ENCODE measurements at places on chromosomes 6 and 20. TPM values are rescaled to one million over a fixed set of nuclear protein-coding genes. Genes with fewer than 3 reads are reported as not detected.
A peak's percentile ranks its signal among the peaks of the same experiment; 100 is the strongest.

DNA sequence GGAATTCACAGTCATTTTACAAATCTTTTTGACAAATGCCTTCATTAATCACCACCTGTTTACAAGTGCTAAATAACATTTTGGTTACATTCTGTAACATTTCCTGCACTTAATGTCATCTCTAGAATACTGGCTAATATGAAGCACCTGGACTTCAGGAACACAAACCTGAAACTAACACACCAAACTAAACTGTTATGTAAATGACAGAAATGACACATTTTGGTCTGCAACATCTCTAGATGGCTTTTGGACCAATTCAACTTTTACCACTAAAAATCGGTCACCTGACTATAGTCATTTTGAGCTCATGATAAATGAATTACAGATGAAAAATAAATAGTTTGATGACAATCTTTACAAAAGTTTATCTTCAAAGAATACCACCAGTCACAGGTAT lies 80.6 kb downstream of the ATG5 start:
- no peak for DNase-seq
- 0 out of 2 replicates have a peak, but pooled peaks cover 3% of the 10 kb centered on the region for H3K36me3 ChIP-seq
- H3K27me3 ChIP-seq, result no peaks in the 10 kb centered on the region
- peaks cover 2% of the 10 kb centered on the region for H3K4me1 ChIP-seq

- H3K4me1 ChIP-seq, result no peaks in the 10 kb centered on the region
- H3K4me3 ChIP-seq, result no peak overlapping the region
- DNase-seq, result no peak
- no peaks in the 10 kb centered on the region for H3K27me3 ChIP-seq
- no peaks in the 10 kb centered on the region for H3K36me3 ChIP-seq
- no peak overlapping the region for H3K27ac ChIP-seq
These were observed 4.7 kb upstream of the SLC17A4 start for GRCh38 chr6:25749837-25750236.

DNA sequence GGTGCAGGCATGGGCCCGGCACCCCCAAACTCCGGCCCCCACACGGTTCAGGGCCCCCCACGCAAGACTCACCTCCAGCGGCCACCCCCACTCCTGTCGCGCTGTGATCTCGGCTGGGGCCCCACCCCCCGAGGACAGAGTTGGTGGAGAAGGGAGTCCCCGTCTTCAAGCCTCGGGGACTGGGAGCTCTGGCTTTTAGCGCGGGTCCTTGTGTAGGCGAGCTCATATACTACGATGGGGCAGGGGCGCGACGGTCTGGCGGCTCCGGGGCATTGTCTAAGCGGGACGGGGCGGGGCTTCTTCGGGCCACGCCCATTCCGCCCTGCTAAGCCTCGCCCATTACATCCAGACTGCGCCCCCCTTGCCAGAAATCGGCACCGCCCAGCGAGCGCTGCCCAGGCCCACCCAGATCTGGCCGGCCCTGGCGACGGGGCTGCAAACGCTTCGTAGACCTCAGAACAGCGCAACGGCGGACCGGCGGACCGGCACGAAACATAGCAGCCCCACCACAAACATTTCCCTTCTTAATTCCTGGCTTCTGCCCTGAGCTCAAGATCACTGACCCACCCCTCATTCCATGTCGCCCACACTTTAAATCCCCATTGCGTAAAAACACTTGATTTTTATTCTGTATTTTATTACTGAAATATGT lies 1.0 kb upstream of the DDAH2 start:
- peak overlapping the region; percentile 85 for H3K4me3 ChIP-seq
- peak; percentile 85 for DNase-seq
- H3K36me3 ChIP-seq, result peaks cover 50% of the 10 kb centered on the region
- H3K27ac ChIP-seq, result peak overlapping the region; percentile 85
- H3K27me3 ChIP-seq, result no peaks in the 10 kb centered on the region
- peaks cover 7% of the 10 kb centered on the region for H3K4me1 ChIP-seq

GRCh38 chr6:154197196-154197860 lies 158.3 kb downstream of the OPRM1 start:
- no peak overlapping the region for H3K4me3 ChIP-seq
- DNase-seq, result peak; percentile 62
- no peaks in the 10 kb centered on the region for H3K27me3 ChIP-seq
- H3K36me3 ChIP-seq, result no peaks in the 10 kb centered on the region
- no peak overlapping the region for H3K27ac ChIP-seq

GRCh38 chr20:44526129-44526528 lies 4.3 kb upstream of the SERINC3 start:
- H3K4me3 ChIP-seq, result no peak overlapping the region
- H3K27ac ChIP-seq, result no peak overlapping the region
- H3K4me1 ChIP-seq, result peaks cover 2% of the 10 kb centered on the region
- peak; percentile 52 for DNase-seq
- no peaks in the 10 kb centered on the region for H3K27me3 ChIP-seq

- no peak for DNase-seq
- H3K36me3 ChIP-seq, result no peaks in the 10 kb centered on the region
- H3K4me3 ChIP-seq, result no peak overlapping the region
- H3K27ac ChIP-seq, result no peak overlapping the region
- peaks cover 6% of the 10 kb centered on the region for H3K4me1 ChIP-seq
These were observed 20.0 kb downstream of the RNF144B start for GRCh38 chr6:18406955-18407749.

DNA sequence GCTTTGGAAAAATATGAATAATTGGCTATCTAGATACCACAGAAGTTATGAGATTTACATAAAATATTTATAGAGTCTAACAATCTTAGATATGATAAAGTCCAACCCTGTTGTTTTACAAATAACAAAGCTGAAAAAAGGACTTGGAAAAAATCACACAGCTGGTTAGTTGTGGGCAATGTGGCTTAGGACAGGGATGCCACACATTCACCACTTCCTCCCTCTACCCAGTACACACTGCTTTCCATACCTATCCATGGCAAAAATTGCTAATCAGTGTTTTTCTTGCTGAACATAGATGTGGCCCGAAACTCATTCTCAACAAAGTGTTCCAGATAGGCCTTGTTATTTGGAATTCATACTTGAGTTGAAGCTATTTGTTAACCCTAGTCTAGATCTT lies 147.3 kb upstream of the BMP5 start:
- no peaks in the 10 kb centered on the region for H3K27me3 ChIP-seq
- H3K36me3 ChIP-seq, result no peaks in the 10 kb centered on the region
- H3K4me3 ChIP-seq, result no peak overlapping the region
- DNase-seq, result no peak
- H3K27ac ChIP-seq, result no peak overlapping the region

DNA sequence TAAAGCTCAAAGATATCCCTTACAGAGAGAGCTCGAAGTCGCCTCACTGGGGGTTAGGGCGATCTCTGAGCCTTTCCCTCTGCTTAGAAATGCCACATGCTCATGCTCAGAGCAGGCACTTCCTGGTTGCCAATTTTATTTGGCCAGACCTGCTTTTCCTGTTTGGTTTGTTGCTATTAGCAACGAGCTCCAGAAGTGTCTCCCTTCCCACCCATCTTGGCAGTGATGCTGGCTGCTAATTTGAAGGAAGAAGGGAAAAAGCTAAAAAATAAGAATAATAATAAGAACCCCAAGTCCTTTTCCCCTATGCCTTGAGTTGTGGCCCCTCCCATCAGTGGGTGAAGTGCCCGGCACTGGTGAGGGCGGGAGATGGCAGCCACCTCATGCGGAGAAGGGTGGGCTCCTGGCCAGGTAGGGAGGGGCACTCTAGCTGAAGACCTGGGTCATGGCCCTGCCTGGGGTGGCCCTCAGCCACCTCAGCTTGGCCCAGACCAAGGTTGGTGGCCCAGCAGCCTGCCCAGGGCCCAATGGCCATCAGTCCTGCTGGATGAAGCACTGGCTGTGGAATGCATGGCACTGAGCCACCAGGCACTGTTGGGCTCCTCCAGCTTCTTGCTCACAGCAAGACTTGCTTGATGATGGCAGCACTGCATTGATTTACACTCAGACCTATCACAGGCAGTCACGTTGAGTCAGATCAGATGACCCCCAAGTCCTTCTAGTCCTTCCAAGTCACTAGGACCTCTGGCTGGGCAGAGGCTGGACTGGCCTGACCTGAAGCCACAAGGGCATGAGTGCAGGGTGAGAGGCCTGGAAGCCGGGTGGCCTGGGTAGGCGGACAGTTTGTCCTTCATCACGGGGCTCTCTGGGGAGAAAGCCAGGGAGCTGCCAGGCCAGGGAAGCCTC lies 79.0 kb downstream of the SYNJ2 start:
- no peaks in the 10 kb centered on the region for H3K27me3 ChIP-seq
- DNase-seq, result peak; percentile 94
- peaks cover 43% of the 10 kb centered on the region for H3K36me3 ChIP-seq
- H3K4me3 ChIP-seq, result no peak overlapping the region
- peak overlapping the region; percentile 74 for H3K27ac ChIP-seq

- peak; percentile 10 for DNase-seq
- H3K27ac ChIP-seq, result no peak overlapping the region
- no peaks in the 10 kb centered on the region for H3K36me3 ChIP-seq
These were observed 183.3 kb downstream of the FOXC1 start for GRCh38 chr6:1792989-1793388.

DNA sequence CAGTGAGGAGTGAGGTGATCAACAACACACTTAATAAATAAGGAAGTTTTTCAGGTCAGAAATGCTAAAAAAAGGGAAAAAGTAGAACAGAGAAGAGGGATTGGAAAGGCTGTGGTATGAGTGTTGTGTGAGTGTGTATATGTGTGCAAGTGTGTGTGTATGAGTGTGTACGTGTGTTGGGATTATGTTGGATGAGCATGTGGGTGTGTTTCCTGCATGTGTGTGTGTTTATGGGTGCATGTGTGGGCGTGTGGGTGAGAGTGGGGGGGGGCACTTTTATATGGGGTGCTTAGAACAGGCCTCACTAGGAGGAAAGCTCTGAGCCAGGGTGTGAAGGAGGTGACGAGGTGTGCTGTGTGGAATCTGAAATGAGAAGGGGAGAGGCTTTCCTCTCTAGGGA lies 116.8 kb upstream of the SLC22A23 start:
- DNase-seq, result no peak
- H3K4me1 ChIP-seq, result no peaks in the 10 kb centered on the region
- H3K27me3 ChIP-seq, result peaks cover 76% of the 10 kb centered on the region
- no peak overlapping the region for H3K4me3 ChIP-seq
- H3K36me3 ChIP-seq, result no peaks in the 10 kb centered on the region

- H3K36me3 ChIP-seq, result no peaks in the 10 kb centered on the region
- H3K4me1 ChIP-seq, result peaks cover 3% of the 10 kb centered on the region
- no peak for DNase-seq
- no peak overlapping the region for H3K4me3 ChIP-seq
- H3K27me3 ChIP-seq, result no peaks in the 10 kb centered on the region
These were observed 148.1 kb upstream of the TCF21 start for GRCh38 chr6:133740816-133741215.

DNA sequence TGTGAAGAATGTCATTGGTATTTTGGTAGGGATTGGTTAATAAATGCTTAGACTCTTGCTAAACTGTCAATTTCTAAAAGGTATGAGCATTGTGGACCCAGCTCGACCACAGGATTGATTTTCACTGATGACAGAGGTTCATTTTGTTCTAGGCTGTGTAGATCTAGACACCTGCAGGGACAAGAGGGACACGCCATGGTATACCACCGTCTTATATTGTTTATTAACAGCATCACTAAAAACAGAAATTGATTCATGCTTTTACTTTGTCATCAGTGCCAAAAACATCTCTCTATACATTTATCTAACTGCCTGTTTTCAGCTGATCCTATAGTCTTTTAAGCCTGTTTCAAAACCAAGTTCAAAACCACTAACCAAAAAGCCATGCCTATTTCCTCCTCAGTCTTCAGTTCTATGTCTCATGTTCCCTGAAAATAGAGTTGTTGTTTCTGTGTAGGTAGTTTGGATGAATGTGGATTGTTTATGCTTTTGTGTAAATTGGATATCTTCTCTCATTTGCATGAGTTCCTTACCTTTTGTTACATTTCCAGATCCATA lies 109.8 kb downstream of the JAG1 start:
- H3K4me1 ChIP-seq, result peaks cover 8% of the 10 kb centered on the region
- H3K27me3 ChIP-seq, result no peaks in the 10 kb centered on the region
- 0 out of 2 replicates have a peak, but pooled peaks cover 1% of the 10 kb centered on the region for H3K36me3 ChIP-seq
- DNase-seq, result no peak
- H3K27ac ChIP-seq, result no peak overlapping the region

DNA sequence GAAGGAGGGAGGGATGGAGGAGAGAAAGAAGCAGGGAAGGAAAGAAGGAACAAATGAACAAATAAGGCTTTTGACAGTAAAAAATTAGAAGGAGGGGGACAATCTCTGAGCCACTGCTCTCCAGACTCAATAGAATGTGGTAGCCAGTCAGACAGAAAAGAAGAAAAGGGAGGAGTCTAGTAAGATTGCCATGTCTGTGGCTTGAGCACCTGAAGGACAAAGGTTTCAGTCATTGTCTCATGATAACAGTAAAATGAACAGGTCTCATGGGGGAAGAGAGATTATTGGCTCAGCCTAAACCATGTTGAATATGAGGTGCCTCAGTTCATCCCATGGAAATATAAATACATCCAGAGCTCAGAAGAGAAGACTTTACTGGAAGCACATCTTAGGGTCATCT lies 14.0 kb upstream of the LOC128125822 start:
- no peak overlapping the region for H3K27ac ChIP-seq
- DNase-seq, result no peak
- H3K4me1 ChIP-seq, result no peaks in the 10 kb centered on the region
- no peak overlapping the region for H3K4me3 ChIP-seq
- no peaks in the 10 kb centered on the region for H3K27me3 ChIP-seq

DNA sequence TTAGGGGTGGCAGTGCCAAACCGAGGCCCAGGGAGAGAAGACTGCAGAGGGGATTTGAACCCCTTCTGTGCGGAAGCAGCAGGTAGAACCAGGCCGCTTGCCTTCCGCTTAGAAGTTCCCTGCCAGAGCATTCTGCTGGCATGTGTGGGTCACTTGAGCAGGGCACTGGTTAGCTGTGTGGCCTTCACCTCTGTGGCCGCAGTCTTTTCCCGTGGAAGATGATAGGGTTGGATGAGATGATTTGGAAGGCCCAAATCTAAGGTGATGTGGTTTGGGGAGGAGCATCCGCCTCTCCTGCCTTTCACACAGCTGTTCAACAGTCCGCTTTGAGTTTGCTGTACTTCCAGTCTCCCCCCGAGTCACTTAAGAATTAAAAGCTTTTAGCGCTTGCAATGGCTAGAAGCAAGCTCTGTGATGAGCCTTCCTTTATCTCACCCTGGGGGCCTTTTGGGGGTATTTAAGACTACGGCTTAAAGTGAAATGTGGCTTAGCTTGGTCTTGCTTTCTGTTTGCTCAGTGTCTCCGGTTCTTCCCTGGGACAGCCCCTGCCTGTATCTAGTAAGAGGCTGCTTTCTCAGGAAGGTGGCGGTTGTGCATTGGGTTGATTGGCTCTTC lies 743 bp downstream of the CMTR1 start:
- peaks cover 11% of the 10 kb centered on the region for H3K36me3 ChIP-seq
- no peaks in the 10 kb centered on the region for H3K27me3 ChIP-seq
- peak overlapping the region; percentile 70 for H3K4me3 ChIP-seq
- H3K4me1 ChIP-seq, result peaks cover 2% of the 10 kb centered on the region

- H3K27ac ChIP-seq, result no peak overlapping the region
- H3K27me3 ChIP-seq, result peaks cover 4% of the 10 kb centered on the region
- DNase-seq, result peak; percentile 47
- no peaks in the 10 kb centered on the region for H3K4me1 ChIP-seq
These were observed 20.1 kb upstream of the MTCL3 start for GRCh38 chr6:127539272-127539671.

POPDC3 gene
- total RNA-seq, result 25.8 TPM

Data from IMR-90 (cell line).